ENCODE measurements at places on chromosomes 11 and 22.

GRCh38 chr11:75757651-75758050 is 10.9 kb upstream of the DGAT2 start:
- H3K27ac ChIP-seq: no peak overlapping the region
- H3K4me1 ChIP-seq: no peaks in the 10 kb centered on the region
- no peak for DNase-seq
- no peaks in the 10 kb centered on the region for H3K27me3 ChIP-seq

DNA sequence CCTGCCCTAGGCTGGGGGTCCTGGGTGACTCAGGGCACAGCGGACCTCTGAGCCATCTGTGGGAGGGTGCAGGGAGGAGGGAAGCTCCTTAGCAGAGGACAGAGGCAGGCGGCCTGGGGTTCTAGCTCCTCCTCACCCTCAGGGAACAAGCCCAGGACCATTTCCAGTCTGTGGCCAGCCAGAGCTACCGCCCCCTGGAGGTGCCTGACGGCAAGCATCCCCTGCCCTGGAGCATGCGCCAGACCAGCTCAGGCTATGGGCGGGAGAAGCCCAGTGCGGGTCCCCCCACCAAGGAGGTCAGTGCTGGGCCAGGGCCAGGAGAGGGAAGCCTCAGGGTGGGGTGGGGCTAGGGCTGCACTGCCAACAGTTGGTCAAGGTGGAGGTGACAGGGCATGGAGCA is 26.0 kb upstream of the LRRC10B start:
- H3K27me3 ChIP-seq: no peaks in the 10 kb centered on the region
- no peak overlapping the region for H3K4me3 ChIP-seq

- no peaks in the 10 kb centered on the region for H3K36me3 ChIP-seq
- H3K4me3 ChIP-seq: no peak overlapping the region
- no peak for DNase-seq
- H3K4me1 ChIP-seq: peaks cover 29% of the 10 kb centered on the region
Measured at GRCh38 chr11:10418950-10419310, 36.1 kb upstream of the AMPD3 start.

- peaks cover 5% of the 10 kb centered on the region for H3K36me3 ChIP-seq
- H3K4me3 ChIP-seq: peak overlapping the region; percentile 96
- no peaks in the 10 kb centered on the region for H3K27me3 ChIP-seq
Measured at GRCh38 chr11:118529584-118530175, 1.3 kb upstream of the TMEM25 start.

DNA sequence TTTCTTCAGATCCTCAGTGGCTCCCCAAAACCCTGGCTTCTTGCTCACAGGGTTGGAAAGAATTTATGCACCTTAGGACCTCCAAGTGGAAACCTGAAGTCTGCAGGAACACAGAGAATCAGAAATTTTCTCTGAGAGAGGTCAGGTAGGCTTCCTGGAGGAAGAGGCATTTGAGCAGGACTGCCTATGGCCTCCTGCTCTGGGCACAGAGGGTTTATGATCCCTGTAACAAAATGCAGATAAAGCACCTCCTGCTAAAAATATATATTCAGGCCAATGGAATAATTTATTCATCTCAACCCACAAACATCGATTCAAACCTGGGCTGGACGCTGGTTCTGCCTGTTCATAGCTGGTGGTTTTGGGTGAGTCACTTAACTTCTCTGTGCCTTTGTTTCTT is 68.1 kb upstream of the FGF3 start:
- no peaks in the 10 kb centered on the region for H3K36me3 ChIP-seq
- no peak overlapping the region for H3K27ac ChIP-seq
- no peak for DNase-seq
- H3K27me3 ChIP-seq: peaks cover 47% of the 10 kb centered on the region

- no peak for DNase-seq
- H3K4me1 ChIP-seq: peaks cover 24% of the 10 kb centered on the region
- H3K36me3 ChIP-seq: no peaks in the 10 kb centered on the region
Measured at GRCh38 chr22:37416827-37417226, 10.5 kb downstream of the ELFN2 start.

- DNase-seq: no peak
- H3K27me3 ChIP-seq: no peaks in the 10 kb centered on the region
- H3K27ac ChIP-seq: peak overlapping the region; percentile 78
- no peak overlapping the region for H3K4me3 ChIP-seq
- H3K4me1 ChIP-seq: peaks cover 21% of the 10 kb centered on the region
Measured at GRCh38 chr22:35638001-35638400, 10.2 kb upstream of the APOL6 start.

- no peaks in the 10 kb centered on the region for H3K27me3 ChIP-seq
- no peak for DNase-seq
Measured at GRCh38 chr11:66188580-66188979, 79.9 kb upstream of the RAB1B start.

DNA sequence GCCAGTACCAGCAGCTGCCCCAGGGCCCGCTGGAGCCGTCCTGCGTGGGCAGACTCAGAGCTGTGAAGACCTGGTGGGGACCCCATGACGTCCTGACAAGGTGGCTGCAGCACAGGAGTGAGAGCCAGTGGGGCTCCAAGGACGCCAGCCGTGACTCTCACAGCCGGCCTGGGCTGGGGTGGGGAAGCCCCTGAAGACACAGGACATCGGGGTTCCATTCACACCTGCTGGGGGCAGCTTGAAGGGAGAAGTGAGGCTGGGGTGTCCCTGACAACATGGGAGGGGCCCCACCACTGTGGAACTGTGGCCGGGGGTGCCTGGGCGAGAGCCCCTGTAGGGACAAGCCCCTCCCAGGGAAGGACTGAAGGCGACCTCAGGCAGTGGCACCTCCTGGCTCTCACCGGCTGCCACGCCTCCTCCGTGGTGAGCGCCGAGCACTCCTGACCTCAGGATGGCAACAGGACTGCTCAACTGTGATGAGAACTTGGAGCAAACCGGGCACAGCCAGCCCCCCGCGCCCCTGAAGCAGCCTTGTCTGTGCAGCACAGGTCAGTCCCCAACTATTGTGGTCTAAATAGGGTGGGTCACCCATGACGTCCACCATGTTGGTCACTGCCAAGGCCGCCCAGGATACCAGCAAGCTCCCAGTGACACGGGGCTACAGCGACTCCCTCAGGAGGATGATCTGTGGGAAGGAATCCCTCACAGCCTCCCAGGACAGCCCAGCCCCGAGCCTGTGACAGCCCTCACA is 22.7 kb upstream of the IL17REL start:
- H3K36me3 ChIP-seq: no peaks in the 10 kb centered on the region
- H3K27ac ChIP-seq: no peak overlapping the region

GRCh38 chr22:32771756-32772155 is 29.7 kb upstream of the TIMP3 start:
- DNase-seq: no peak
- no peaks in the 10 kb centered on the region for H3K4me1 ChIP-seq

DNA sequence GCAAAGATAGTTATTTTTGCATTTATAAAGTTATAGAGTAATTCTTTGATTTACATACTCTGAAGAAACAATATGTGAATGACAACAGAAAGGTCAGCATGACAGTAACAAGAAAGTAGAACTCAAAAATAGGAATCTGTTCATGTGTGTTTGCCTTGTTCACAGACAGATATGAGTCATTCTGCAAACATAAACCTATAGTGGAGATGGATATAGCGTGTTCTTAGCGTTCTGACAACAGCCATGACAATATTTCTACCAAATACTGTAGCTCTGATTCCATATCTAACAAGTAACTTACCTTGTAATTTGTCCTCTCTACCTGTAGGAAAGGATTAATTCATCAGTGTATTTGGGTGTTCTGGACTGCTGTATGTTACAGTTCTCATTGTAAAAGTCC is 208.5 kb upstream of the MTMR2 start:
- DNase-seq: no peak
- H3K4me3 ChIP-seq: no peak overlapping the region
- no peaks in the 10 kb centered on the region for H3K27me3 ChIP-seq
- H3K27ac ChIP-seq: no peak overlapping the region
- peaks cover 29% of the 10 kb centered on the region for H3K4me1 ChIP-seq
- no peaks in the 10 kb centered on the region for H3K36me3 ChIP-seq

GRCh38 chr11:72223615-72224563 is 678 bp upstream of the INPPL1 start:
- H3K4me1 ChIP-seq: peaks cover 44% of the 10 kb centered on the region
- peak overlapping the region; percentile 93 for H3K27ac ChIP-seq
- peaks cover 10% of the 10 kb centered on the region for H3K36me3 ChIP-seq
- DNase-seq: peak; percentile 84

DNA sequence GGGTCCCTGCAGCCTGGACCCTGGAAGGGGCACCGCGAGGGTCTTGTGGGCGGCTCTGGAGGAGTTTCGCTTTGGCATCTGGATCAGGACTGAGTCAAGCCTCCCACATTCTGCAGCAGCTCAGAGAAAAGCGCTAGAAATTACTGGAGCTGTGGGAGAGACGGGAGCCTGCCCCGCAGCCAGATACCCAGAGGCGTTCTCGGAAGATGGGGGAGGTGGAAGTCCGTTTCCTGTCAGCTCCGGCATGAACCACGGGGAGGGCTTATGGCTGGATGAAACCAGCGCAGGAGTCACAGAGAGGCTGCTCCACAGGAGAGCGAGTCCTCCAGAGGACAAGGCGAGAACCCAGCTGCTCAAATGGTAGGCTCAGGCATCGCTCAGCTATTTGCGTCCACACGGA is 379.3 kb downstream of the OPCML start:
- H3K27ac ChIP-seq: no peak overlapping the region
- no peak overlapping the region for H3K4me3 ChIP-seq
- no peaks in the 10 kb centered on the region for H3K4me1 ChIP-seq

DNA sequence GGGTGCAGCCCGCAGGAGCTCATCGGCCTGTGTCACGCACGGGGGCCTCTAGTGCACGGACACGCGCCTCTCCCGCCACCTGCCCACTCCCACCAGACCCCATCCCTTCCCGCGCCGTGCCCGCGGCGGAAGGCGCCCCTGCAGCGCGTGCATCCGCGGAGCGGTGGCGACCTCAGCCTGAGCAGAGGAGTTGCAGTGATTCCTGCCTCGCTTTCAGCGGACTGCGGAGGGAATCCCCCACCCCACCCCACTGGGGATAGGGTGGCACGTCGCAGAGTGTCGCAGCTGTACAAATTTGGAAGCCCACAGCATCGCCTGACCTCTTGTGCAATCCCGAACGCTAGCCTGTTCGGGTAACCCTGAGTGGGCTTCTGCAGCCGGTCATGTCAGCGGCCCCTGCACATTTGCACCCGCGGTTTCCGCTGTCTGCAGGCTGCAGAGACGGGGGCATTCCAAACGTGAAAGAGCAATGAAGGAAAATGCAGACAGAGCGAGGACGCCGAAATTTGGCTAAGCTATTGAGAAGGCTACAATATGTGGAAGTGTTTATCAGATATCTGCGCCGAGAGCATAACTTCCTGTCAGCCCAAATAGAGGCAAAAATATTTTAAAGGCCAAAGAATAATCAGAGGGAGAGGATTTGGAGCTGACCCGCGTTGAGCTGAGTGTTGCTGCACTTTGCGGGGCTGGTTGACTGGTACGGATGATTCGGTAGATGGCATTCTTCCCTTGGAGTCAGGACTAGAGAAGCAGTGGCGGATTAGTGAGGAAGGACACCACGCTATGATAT is 617 bp upstream of the ARHGAP20 start:
- H3K27me3 ChIP-seq: peaks cover 7% of the 10 kb centered on the region
- peak overlapping the region; percentile 78 for H3K4me3 ChIP-seq
- no peak for DNase-seq
- peaks cover 26% of the 10 kb centered on the region for H3K4me1 ChIP-seq
- no peaks in the 10 kb centered on the region for H3K36me3 ChIP-seq

DNA sequence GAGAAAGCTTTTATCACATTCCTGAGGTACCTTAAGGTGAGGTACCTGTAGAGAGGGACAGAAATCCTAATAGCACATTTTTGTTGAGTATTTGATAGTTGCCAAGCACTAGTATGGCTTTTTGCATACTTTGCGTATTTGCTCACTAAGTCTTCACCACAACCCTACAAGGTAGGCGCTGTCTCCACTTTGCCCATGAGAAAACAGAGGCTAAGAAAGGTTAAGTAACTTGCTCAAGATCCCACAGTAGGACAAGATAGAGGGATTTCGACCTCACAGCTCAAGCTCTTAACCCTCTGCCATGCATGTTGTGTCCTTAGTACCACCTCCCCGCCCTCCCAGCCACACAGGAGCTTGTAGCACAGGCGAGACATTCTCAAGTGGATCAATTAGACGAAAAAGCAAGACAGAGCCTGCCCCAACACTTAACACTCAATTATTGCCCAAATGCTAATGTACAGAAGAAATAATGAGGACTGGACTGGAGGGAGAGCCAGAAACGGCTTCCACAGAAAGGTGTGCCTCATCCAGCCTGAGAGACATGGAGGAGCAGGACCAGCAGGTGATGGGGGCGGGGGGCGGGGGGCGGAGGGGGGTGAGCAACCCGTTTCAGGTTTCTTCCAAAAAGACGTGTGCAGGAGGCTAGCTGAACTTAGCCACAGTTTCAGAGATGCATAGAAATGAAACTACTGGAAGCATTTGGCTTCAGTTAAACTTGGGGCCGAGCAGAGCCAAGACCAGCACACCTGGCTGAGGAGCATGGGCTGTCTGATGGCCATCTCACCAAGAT is 26.7 kb upstream of the CD44 start:
- H3K27ac ChIP-seq: peak overlapping the region; percentile 74
- no peaks in the 10 kb centered on the region for H3K36me3 ChIP-seq
- no peak for DNase-seq
- H3K4me1 ChIP-seq: peaks cover 57% of the 10 kb centered on the region
- no peaks in the 10 kb centered on the region for H3K27me3 ChIP-seq

DNA sequence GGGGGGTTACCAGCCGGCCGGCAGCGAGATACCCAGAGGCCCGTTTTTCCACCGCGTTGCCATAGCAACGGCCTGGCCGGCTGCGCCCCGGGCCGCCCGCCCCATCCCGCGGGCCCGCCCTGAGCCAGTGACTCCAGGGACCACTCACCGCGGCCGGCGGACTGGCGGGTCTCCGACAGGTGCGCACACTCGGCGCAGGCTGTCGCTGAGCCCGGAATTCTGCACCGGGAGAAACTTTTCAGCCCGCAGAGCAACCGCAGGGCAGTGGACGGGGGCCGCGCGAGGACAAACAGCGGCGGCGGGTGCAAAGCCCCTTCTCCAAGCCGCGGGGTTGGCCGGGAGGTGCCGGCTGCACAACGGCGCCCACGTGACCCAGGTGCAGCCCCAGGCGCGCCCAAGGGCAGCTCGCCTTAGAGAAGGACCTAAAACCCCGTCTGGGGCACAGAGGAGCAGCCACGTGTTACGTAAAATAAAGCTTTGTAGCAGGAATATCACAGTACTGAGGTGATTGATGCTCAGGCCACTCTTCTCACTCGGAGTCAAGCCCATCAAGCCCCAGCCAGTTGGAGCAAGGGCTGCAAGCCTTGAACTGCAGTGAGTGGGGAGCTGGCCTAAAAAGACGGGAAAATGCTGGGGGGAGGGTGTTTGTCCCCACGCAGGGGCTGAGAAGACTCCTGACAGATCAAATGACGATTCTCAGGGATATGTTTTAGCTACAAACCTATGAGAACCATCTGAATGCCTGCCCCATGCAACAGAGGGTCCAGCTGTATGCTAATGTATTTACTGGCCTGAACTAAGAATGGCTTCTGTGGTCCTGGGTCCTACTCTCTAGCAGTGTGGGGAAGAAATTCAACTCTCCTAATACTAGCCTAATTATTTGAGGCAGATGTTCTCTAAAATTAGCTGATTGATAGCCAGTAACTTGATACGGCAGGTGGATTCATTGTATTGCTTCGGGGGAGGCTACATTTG is at the start of gene STK33:
STK33 (minus strand) TSS at position 294 of the 975 bp plus-strand sequence. CDS start 119,323 bp downstream, outside the sequence.
- H3K36me3 ChIP-seq: no peaks in the 10 kb centered on the region
- H3K4me1 ChIP-seq: peaks cover 10% of the 10 kb centered on the region
- no peak for DNase-seq
- H3K4me3 ChIP-seq: peak within 1 kb of the TSS; percentile 45
